Activated CD4-positive, alpha-beta T cell treated with anti-CD3 and anti-CD28 coated beads for 24 hours (primary cell): ENCODE measurements at places on chromosomes 7 and 10.

- no peak for DNase-seq
Measured at GRCh38 chr7:130957137-130957513, 223.1 kb upstream of the KLF14 start.

- DNase-seq = no peak
Measured at GRCh38 chr10:815338-816090, 116.0 kb downstream of the LARP4B start.

GRCh38 chr7:2876031-2876731 is 32.1 kb upstream of the GNA12 start:
- DNase-seq = no peak

- DNase-seq = no peak
Measured at GRCh38 chr10:69051710-69052487, 36.0 kb upstream of the SRGN start.

- no peak for DNase-seq
Measured at GRCh38 chr7:154864523-154864891, 138.4 kb downstream of the PAXIP1 start.

DNA sequence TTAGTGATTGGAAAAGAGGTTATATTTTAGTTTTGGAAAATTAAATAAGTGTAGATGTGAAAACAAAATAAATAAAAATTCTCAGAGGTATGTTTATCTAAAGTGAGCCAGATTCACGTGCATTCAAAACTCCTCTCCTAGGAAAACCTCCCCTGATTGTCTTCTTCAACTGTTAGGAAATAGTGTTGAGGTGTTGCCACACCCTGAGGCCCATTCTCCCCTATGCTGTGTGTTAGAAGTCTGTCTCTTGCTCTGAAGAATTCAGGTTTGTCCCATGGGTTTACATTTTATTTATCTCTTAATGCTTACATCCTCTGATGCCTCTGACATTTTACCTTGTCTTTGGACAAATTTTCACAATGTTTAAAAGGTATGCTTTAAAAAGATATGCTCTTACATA is 40.3 kb downstream of the PTPRE start:
- DNase-seq = no peak

DNA sequence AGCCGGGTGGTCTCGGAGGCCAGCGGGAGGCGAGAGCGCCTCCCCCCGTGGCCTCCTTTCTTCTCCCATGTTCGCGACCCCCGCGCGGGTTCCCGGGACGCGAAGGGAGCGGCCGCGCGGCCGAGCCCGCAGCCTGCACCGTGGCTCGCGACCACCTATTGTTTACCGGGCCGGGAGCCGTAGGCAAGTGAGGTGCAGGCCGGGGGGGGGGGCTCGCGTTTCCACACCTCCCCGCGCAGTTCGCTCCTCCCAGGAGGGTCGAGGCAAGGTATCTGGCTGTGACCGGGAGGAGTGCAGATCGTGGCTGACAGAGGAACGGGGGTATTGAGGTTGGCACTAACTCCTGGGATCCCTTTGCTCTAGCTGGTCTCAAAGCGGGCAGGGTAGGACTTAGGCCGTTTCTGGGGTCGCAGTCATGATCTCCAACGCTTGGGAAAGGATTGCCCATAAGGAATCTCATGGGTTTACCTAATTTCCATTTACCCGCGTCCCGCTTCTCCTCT is 734 bp downstream of the PTPN12 start:
- DNase-seq = no peak

- no peak for DNase-seq
Measured at GRCh38 chr10:110778211-110778610, 93.5 kb upstream of the PDCD4 start.

DNA sequence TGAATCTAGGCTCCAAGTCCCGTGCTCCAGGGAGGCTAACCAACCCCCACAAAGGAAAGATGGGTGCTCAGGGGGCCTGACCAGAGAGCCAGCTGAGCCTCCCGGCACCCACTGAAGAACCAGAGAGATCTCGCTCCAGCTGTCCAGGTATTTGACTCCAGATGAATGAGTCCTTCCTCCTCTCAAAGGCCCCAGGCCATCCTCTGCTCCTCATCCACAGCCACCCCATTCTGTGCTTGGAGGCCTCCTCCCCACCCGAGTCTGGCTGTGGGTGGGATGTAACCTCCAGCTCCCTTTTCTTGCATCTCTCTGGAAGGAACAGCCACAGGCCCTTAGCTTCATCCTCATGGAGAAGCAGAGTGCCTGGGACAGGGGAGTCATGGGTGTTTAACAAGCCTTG is 44.6 kb downstream of the VSTM4 start:
- no peak for DNase-seq

- no peak for DNase-seq
Measured at GRCh38 chr7:27843584-27844305, 103.8 kb downstream of the TAX1BP1 start.

- DNase-seq = no peak
Measured at GRCh38 chr10:113455947-113456346, 96.9 kb upstream of the HABP2 start.

DNA sequence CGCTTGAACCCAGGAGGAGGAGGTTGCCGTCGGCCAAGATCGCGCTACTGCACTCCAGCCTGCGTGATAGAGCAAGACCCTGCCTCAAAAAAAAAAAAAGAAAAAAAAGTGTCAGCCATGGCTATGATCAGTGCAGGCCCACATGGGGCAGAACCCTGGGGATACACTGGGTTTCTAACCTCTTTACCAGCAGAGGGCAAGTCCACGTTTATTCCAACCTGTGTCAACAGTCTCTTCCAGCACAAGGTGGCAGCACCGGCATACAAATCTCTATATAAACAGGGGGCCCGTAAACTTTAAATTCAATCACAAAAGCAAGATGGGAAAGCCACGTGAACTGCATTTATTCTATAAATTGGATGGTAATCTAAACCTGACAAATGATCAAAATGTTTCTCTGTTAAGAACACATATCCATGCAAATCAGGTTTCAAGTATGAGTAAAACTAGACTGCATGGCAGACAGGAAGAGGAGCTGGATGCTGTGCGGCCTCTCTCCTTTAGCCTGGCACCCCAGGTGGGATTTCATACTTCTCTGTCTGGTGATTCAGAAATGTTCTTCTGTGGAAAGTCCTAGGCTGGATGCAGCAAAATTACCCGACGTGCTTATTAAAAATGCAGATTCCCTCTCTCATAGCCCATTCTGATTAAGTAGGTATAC is 60.0 kb upstream of the STEAP1B start:
- peak; percentile 63 for DNase-seq

- DNase-seq = no peak
Measured at GRCh38 chr10:34237898-34238455, 577.1 kb downstream of the PARD3 start.

DNA sequence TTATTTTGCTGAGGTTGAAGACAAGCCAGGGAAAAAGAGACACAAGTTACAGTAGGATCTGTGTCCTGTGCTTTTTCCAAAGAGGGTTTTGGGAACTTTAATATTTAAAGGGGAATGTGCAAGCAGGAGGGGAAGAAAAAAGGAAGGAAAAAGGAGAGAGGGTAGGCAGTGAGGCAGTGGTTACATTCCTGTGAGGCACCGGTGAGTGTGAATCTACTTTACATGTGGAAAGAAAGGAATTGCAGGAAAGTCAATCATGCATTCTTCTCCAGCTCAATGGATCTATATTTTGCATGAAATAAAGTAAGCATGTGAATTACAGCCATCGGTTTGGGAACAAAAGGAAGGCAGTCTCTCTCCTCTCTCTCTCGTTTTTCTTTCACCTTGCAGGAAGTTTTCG is 12.6 kb upstream of the DYNC2I1 start:
- no peak for DNase-seq

GRCh38 chr7:136251826-136252225 is 274.7 kb upstream of the MTPN start:
- no peak for DNase-seq

DNA sequence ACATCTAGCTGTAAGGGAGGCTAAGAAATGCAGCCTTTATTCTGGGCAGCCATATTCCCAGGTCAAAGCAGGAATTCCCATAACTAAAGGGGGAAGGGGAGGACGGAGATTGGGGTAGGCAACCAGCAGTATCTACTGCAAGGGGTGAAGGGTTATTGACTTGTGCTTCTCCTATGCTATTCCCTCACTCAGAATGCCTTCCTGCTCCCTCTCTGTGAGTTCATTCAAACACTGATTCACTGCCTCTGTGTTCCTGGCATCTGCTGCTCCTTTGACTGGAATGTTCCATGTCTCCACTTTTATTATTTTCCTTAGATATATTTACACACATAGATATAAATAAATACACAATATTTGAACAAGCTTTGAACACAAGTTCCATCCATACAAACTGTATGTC is 11.1 kb downstream of the HTR7 start:
- DNase-seq = no peak

DNA sequence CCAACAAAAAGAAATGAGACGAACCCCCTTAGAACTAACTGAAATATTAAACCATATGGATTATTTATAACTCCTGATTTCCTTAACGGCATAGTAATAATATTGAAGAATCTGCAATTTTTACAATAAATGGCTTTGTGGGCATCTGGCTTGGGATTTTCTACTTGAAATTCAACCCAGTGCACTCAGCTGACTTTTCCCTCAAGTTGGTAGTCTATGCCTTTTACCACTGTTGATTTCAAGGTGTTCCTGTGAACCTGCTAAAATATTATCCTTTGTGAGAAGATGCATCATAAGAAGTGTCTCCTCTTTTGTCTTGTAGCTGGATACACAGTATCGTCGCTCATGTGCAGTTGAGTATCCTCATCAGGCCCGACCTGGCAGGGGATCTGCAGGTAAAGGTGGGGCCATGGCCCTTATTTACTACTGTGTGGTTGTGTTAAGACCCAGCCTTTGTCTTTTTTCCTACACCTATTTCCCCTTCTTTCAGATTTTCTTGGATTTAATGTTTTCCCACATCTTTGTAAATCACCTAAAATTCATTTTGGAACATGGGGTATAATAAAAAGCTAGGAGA is 8.0 kb downstream of the DNAJC9 start:
- no peak for DNase-seq

DNA sequence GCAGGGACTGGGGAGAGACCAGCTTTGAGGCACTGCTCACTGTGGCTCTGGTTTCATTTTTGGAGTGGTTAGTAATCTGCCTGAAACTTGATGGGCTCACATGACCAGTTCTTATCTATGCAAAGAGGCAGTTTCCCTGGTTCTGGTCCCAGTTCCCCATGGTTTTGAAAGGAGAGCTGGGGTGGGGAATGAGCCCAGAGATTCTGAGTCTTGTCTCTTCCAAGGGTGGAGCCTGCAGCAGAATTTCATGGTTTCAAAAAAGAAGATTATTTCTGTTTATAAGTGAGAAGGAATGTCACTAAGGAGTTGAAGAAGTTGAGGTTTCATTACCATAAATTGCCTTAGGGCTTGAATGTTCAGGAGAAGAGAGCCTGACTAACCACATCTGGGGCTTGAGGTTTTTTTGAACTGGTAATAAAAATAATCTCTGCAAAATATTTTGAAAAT is 190.2 kb upstream of the HABP2 start:
- no peak for DNase-seq

DNA sequence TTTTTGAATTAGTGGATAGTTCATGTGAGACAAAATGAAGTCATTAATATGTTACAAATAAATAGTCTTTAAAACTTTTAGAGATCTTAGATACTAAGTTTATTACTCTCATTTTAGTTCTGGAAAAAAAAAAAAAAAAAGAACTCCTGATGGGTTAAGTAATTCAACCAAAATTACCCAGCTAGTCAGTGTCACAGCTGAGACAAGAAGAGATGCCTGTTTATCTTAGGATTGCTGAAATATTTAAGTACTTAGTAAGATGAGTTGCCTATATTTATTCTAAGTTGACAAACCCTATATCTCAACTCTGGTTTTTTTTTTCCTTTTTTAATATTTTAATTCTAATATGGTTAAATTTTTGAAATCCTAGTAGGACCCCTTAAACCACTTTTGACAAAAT is 781.0 kb upstream of the LRRN3 start:
- no peak for DNase-seq

GRCh38 chr7:151265351-151265931 is 16.9 kb upstream of the SMARCD3 start:
- DNase-seq = no peak

- no peak for DNase-seq
Measured at GRCh38 chr10:79387466-79387973, 40.3 kb downstream of the PPIF start.

- DNase-seq = no peak
Measured at GRCh38 chr7:22860337-22860736, 37.7 kb upstream of the TOMM7 start.
